Endodermal cell (in vitro differentiated cells): ENCODE measurements at places on chromosomes 11 and 22. TPM values are rescaled to one million over a fixed set of nuclear protein-coding genes. Genes with fewer than 3 reads are reported as not detected.

The IGLL5 gene
- not detected in 3 replicates for total RNA-seq

DNA sequence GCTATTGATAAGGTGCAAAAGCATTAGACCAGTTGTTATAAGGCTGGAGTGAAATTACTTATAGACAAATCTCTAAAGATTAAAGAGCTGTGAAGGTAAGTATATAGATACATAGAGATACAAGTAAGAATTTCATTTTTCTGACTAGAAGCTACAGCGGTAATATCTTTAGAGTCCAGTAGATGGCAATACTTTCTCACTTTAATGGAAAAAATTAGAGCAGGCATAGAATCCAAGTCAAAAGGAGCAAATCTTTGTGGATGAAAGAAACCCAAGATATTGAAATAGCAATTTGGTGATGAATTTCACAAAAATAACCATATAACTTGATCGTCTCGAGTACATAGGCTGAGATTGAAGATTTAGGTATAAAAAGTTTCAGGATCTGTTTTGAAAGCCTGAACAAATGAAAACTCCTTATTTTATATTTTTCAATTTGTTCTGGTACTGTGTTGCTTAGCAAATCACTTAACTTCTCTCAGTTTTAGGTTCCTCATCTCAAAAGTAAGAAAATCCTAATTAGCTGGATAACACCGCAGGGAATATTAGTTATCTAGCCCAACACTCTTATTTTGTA, 81.9 kb downstream of the UVRAG start:
- DNase-seq: no peak

DNA sequence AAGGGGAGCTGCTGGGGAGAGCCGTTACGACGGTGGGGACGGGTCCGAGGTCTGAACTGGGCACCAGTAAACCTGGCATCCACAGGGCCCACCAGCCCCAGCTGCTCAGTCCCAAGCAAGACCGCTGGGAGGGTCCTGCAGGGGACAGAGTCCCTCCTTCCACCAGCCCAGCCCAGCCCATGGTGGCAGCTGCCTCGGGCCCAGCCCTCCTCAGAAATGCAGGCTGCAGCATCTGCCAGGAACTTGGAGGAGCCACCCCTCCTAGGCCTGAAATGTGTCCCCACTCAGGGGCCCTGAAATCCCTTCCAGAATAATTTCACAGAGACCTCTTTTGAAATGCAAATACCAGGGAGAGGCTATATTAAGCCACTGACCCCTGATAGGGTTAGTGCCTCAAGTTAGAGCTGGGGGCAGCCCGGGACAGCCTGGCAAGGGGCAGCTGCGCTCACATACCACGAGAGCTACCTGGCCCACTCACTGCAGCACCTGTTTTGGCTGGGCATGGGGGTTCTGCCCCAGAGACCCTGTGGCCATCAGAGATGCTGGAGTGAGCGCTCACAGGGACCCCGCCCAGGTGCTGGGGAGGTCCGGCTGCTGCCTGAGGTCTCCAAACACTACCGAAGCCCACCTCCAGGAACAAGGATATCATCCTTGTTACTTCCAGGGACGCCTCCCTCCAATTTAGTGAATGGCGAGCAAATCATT, 53.1 kb downstream of the CELSR1 start:
- DNase-seq: no peak

DNA sequence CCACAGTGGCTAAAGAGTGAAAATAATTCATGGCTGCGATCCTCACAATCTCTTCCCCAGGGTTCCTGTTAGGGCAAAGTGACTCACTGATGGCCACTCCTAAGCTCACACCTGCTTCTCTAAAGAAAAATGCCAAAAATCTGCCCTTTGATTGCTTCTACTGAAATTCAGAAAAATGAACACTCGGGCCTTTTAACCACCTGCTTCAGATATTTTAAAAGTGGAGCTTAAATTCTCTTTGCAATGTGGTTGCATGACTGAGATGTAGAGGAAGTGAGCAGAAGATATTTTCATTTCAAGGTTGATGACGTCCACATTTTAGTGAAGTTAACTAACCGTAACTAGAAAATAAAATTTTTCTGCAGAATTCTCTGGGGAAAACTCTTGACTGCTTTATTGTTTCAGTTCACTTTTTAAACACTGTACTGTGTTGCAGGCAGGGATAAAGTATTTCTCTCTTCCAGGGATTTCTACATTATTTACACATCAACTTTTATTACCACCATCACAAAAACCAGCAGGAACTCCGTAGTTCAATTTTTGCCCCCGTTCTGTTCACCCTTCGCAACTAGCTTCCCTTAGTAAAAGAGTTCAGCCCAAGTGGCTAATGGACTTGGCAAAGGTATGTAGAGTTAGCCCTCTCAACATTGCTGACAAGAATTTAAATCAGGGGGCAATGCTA, 8.5 kb downstream of the RAB30 start:
- no peak for DNase-seq

GRCh38 chr11:10622957-10623791, 54.7 kb upstream of the LYVE1 start:
- DNase-seq: peak; percentile 35

- peak; percentile 92 for DNase-seq
Observed at GRCh38 chr11:45771193-45771565, 33.8 kb upstream of the SLC35C1 start.

DNA sequence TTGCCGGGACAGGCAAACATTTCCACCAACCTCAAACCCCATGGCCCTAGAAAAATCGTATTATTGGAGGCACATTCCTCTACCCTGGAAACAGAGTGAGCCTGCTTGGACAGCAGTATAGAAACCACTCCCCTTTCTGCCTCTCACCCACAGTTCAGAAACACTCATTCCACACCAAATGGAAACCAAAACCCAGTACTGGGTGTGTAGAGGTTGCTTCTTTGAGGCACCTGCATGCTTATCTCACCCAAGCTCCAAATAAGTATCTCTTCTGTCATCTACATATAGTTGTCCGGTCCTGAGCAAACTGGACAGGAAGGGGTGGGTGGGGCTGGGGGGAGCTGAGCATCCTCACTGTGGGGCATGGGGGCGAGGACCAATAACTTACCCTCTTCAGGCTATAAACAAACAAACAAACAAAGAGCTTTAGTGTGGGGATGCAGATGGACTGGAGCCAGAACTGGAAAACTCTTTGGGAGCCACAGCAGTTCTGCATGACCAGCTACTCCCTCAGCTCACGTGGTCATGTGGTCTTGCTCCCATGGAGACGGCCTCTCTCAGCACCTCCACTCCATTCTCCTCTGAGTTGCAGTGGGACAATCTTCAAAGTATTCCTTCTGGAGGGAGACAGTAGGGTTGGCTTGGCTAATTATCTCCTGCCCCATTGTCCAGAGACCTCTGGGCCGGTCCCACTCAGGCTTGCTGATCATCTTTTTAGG, 1.0 kb upstream of the PLAAT2 start:
- DNase-seq: no peak

The RDX gene
- total RNA-seq: 121 and 123 TPM in 2 replicates

The ADM gene
- total RNA-seq: 31.5 to 205 TPM (median 35.5 TPM) in 3 replicates

- DNase-seq: no peak
Observed at GRCh38 chr22:28604966-28605761, 74.5 kb downstream of the TTC28 start.

The LMO2 gene
- total RNA-seq: 0.52 to 1.1 TPM (median 0.95 TPM) in 3 replicates

The SLC16A8 gene
- total RNA-seq: 0.82 to 2.5 TPM (median 1.1 TPM) in 3 replicates

The DLG2 gene
- 10.6 and 11.4 TPM in 2 replicates for total RNA-seq

GRCh38 chr11:9718147-9718546, 54.3 kb downstream of the SWAP70 start:
- DNase-seq: no peak

The IRAG1 gene
- total RNA-seq: 5.0 to 7.3 TPM (median 6.5 TPM) in 3 replicates

- peak; percentile 30 for DNase-seq
Observed at GRCh38 chr22:22948651-22949571, 61.3 kb downstream of the IGLL5 start.

DNA sequence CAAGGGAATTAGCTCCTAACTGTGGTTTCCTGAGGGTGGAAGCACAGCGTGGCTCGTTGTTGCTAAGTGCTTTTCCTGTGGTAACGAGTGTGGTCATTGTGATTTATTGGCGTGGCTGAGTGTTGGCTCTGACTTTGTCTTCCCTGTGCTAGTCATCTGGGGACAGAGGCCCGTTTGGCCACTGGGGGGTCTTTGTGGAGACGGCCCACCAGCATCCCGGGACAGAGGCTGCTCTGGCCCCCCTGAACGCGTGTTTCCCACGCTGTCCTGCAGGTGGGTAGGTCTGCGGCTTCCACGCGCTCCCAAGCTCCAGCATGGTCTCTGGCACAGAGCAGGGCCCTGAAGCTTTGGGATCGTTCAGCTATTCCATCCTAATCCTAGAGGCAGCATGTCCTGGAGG, 1040.0 kb downstream of the TBC1D22A start:
- peak; percentile 44 for DNase-seq

The CNGA4 gene
- total RNA-seq: 1.7 to 3.2 TPM (median 2.8 TPM) in 3 replicates

The MMP8 gene
- not detected in 3 replicates for total RNA-seq

DNA sequence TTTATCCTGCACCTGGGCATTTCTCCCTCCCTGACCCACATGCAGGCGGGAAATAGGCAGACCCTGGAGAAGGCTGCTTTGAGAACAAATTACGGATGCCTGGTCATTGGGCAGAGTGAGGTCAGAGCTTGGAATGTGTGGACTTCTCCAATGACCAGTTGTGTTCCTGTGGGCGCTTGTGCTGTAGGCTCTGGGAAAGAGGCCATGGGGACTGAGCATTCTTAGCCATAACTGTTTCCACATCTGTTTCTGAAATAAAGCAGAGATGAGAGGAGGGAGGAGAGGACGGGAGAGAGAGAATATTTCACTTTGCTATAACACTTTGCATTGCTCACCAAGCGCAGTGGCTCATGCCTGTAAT, 11.2 kb upstream of the TMEM184B start:
- no peak for DNase-seq
